Activated CD8-positive, alpha-beta memory T cell treated with anti-CD3 and anti-CD28 coated beads, Interleukin-2, amount 50 U/mL, for 48 hours (primary cell): ENCODE measurements at places on chromosomes 12 and 14.

- DNase-seq: no peak
These were observed 53.0 kb downstream of the SSH1 start for GRCh38 chr12:108804271-108804953.

DNA sequence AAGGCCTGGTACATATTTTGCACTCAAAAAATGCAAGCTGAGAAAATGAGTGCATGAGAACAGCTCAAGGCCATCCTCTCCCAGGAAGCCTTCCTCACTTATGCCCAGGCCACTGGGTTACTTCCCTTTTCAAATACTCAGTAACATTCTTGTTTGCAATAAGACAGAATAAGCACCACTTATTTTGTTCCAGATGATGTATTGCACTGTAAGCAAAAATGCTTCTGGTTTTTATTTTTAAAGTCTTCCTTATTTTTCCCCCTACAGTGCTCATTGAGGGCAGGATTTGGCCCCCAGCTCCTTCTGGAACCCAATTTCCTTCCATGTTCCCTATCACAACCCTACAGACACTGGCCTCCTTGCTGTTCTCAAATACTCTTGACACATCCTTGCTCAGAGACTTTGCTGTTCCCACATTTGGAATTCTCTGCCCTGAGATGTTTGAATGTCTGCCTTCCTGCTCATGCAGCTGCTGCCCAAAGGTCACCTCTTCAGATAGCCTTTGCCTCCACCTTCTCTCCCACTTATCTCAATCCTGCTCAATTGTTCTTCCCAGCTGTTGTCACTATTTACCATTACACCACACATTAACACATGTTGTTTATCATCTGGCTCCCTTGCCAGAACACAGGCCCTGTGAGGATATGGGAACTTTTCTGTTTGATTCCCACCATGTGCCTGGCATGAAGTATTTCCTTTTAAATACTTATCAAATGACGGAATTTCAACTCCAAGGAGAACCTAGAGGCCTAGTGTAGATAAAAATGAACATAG lies 49.9 kb downstream of the IFNG start:
- no peak for DNase-seq

GRCh38 chr12:98123021-98123461 lies 392.3 kb upstream of the TMPO start:
- DNase-seq: no peak

DNA sequence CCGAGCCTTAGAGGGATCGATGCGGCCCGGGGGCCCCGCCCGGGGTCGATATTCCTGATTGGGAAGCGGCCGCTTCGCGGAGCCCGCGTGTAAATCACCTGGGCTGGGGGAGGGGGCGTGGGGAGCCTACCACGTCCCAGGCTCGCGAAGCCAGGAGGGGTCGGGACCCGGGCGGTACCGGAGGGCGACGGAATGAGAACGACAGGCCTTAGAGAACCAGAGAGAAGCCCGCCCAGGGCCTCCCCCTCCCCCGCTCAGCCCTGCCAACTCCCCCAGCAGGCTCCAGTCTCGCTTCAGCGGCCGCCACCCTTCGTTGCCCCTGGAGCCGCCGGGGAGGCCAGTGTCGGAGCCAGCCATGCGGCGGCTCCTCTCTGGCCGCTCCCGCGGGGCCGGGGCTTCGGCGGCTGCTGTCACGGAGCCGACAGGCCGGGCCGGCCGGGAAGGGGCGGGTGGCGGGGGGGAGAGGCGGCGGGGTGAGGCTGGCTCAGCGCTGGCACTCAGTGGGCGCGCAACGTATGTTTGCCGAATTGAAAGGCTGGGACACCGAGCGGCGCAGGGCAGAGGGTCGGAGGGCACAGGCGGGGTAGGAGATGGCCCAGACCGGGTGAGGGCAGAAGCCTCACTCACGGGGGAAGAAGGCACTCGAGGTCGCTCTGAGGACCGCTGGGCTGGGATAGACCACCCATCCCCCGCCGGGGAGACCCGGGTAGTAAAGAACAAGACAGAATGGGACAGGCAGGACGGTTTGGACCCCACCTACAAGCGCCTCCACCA lies 1.4 kb upstream of the DNAJC22 start:
- DNase-seq: peak; percentile 67

DNA sequence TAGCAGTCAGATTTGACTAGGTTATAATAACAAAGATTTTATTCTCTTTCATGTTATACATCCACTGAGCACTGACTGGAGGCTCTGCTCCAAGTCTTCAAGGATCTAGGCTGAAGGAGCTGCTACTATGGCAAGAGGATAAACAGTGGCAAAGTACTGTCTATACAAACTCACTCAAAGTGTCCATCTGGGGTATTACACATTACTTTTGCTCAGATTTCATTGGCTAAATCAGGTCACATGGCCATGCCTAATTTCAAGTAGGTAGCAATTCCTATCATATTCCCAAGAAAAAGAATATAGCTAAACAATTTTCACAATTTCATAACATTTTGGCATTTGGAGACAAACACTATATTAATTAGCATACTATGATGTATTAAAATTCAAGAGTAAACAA lies 40.9 kb downstream of the CDK17 start:
- DNase-seq: no peak

DNA sequence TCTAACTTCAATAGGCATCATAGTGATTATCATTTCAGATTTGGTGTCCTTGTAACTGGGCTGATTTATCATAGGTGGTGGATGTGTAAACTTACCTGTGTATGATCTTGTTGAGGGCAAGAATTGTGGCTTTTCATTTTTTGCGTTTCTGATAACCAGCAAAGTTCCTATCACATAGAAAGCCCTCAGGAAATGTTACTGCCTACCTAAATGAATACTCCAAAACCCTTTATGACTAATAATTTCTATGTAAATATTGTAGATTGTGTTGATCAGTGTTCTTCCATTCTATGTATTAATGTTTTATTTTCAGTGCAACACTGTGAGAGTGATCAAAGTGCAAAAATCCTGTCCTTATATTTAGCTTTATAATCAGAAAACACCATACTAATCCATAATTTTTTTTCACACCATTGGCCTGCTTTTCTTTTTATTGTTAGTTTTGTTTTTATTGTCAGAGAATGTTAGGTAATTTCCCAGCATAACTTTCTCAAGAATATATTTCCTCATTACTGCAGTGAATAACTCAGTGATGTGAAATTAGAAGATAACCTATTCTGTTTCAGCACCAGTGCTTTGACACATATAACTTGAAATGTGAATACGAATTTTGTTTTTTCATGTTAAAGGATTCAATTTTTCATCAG lies 94.1 kb downstream of the GPHN start:
- no peak for DNase-seq

GRCh38 chr14:103241531-103241930 lies 92.5 kb upstream of the EIF5 start:
- DNase-seq: no peak

GRCh38 chr12:22283006-22283506 lies 51.5 kb downstream of the ST8SIA1 start:
- DNase-seq: no peak

- peak; percentile 72 for DNase-seq
These were observed 17.3 kb upstream of the STAC3 start for GRCh38 chr12:57268264-57268663.

GRCh38 chr12:105047308-105047707 lies 37.0 kb downstream of the ALDH1L2 start:
- DNase-seq: no peak

GRCh38 chr12:4417455-4417854 lies 28.2 kb downstream of the FGF6 start:
- peak; percentile 39 for DNase-seq

DNA sequence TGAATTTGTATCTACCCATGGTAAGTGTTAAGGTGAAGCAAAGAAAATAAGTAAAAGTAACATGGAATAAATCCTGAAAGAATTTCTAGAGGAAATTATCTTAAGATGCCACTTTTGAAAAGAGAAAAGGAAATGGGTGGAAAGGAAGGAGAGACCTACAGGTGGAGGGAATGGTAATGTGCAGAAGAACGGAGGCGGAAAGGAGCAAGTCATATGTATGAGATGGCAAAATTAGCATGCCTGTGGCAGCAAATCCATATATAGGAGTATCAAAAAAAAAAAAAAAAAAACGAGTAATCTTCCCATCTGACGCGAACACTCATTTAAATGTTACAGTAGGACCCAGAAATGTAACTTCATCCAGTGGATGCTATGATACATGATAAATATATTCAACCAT lies 23.0 kb downstream of the OSBPL8 start:
- no peak for DNase-seq

DNA sequence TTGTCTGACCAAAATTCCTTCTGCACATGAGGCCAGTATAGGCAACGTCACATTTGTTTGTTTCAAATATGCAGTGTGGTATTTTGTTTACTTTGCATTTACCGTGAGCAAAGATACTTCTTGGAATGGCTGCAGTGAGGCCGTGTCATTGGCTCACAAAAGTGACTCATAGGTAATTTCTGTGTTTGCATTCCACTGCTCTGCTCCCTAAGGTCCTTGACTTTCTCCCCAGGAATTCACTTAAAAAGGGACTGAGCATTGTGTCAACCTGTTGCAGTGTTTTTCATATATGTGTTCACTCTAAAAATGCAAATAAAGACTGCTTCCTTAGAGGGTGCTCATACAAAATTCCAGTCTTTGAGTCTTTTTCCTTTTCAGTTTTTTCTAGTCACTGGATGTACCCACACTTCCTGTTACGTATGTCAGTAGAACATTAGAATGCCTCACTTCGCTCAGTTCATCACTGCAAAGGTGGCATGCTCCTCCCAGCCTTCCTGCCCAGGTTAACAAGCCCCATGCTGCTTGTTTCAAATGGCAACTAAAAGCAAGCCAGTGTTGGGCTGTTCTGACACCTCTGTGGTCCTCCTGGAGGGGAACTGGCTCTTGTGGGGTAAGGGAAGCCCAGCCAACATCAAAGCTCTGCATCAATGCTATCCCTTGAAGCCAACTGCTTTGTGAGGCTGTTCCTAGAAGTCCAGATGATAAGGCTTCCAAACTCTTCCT lies 9.1 kb downstream of the C12orf76 start:
- DNase-seq: no peak

- no peak for DNase-seq
These were observed 1.7 kb upstream of the TMEM229B start for GRCh38 chr14:67490196-67490595.

- DNase-seq: no peak
These were observed 945 bp upstream of the HIP1R start for GRCh38 chr12:122834104-122834920.

- no peak for DNase-seq
These were observed 1.1 kb upstream of the ASPG start for GRCh38 chr14:104084251-104085002.
